ENCODE measurements at places on chromosomes 11 and 22. TPM values are rescaled to one million over a fixed set of nuclear protein-coding genes. Genes with fewer than 3 reads are reported as not detected.

GRCh38 chr11:103661185-103661584 lies 375.3 kb upstream of the DDI1 start:
- DNase-seq = no peak

DNA sequence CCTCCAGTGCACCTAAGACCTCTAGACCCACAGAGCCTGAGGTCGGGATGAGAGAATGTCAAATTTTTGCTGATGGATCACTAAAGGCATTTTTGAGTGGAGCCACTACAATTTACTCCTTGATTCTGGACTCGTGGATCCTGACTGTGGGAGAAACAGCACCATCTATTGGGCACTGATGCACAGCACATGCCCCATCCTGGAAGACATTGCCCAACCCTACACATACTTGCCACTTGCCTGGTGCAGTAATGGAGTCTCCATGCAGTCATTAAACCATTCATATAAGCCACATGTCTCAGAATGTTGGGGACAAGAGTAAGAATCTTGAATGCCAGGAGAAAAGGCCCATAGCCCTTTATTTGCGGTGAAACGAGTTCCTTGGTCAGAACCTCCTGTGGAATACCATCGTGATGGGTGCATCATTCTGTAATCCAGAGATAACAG lies 103.9 kb downstream of the GGTLC2 start:
- DNase-seq = peak; percentile 31

DNA sequence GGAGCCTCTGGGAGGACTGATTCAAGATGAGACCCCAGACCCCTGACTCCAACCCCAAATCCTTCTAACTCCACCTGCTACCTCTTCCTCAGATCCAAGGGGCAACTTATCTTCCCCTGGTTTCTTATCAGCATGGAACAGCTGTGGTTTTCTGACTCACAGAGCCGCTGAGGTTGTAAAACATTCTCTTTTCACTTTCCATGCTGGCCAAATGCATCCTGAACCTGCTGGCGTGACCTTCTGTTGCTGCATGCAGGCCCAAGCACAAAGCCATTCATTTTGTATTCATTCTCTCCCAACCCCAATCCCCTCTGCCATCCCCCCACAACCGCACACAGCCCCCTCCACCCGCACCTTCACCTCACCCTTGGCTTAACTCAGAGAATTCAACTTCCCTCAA lies 70.3 kb downstream of the SEZ6L start:
- no peak for DNase-seq

DNA sequence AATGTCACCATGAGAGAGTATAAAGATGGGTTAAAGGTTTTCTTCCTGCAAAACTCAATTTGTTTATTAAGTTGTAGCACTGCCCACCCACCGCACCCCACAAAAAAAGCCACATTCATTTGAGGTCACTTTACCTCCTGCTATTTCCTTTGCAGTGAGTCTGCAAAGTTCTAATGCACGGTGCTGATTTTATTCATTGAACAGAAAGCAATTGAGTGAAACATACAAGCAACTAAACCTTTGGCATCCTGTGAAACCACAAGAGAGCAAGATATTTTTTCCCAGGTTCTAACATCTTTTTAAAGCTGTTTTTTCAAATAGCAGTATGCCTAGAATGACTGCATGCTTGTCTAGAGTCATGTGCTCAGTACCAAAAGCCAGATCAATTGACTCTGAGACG lies 39.0 kb downstream of the RRAS2 start:
- DNase-seq = peak; percentile 73

DNA sequence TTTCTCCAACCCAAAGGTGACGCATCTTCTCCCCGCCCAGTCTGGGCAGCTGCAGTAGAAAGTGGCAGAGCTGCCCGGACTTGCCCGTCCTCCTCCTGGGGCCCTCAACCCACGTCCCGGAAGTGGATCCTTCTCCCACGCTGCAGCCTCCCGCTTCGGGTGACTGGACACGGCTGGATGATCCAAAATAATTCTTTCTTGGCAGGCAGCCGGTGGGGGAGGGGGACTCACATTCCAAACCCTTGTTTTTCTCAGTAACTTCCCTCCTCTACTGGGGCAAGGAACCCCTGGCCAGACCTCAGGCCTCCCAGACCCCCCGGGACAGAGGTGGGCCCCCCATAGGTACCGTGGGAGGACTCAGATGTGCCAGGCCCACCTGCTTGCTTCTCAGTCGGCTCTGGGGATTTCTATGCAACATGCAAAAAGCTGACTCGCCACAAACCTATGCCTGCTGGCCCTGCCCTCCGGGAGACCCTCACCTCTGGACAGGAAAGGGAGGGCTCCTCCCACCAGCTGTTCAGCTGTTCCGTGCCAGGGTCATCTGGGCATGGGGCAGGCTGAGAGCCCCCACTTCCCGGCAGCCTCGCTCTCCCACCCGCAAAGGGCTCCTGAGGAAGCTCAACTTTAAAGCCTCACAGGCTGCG lies 1.4 kb downstream of the PLXNB2 start:
- no peak for DNase-seq

GRCh38 chr11:45518833-45519535 lies 146.4 kb downstream of the CHST1 start:
- DNase-seq = no peak

GRCh38 chr11:119402470-119402869 lies 20.5 kb downstream of the THY1 start:
- no peak for DNase-seq

DNA sequence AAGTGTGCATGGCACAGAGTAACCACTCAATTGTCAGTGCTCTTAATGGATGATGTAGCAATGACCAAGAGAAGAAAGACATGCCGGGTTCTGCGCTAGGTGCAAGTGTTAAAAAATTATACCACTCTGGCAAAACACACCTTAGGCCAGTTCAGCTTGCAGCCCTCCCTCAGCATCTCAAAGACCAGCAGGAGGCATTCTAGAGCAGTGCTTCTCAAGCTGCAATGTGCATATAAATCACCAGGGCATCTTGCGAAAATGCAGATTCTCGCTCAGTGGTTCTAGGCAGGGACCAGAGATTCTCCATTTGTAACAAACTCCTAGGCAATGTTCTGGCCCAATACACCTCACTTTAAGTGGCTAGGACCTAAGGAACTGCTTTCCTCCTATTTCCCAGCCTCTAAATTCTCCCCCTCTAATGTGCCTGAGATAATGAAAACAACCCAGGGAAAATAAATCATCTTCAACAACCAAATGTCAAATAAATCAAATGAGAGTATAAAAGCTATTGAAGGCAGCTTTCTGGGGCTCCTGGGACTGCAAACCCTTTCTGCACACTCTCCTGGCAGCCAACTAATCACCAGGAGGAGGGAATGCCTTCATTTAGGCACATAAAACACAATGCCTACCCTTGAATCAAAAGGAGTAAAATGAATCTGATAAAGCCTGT lies 337.2 kb upstream of the API5 start:
- no peak for DNase-seq

DNA sequence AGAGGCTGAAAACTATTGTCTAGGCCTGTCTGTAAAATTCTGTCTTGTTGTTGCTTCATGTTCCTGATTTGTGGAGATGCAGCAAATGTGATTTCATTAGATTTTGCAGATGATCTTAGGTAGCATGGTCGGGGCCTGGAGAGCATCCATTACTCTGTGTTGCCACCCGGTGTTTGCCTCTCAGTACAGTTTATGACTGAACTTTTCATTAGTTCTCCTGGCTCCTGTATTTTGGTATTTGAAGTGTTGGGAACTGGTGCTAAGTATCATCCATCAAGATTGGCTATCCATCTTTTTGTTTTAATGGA lies 7.7 kb downstream of the YWHAH start:
- no peak for DNase-seq

SAA1 gene
- not detected for total RNA-seq

Data from natural killer cell (primary cell).